ENCODE measurements at places on chromosomes 3 and 15. TPM values are rescaled to one million over a fixed set of nuclear protein-coding genes. Genes with fewer than 3 reads are reported as not detected.

FAM43A gene
- total RNA-seq: 5.0 TPM

GOLGA8G gene
- total RNA-seq: not detected

MSL2 gene
- total RNA-seq: 10.7 TPM

ANKRD34C gene
- not detected for total RNA-seq

GRCh38 chr3:89494734-89495133 is 387.3 kb downstream of the EPHA3 start:
- DNase-seq: no peak

- no peak for DNase-seq
Observed at GRCh38 chr3:43950775-43951174, 260.0 kb downstream of the ABHD5 start.

DNA sequence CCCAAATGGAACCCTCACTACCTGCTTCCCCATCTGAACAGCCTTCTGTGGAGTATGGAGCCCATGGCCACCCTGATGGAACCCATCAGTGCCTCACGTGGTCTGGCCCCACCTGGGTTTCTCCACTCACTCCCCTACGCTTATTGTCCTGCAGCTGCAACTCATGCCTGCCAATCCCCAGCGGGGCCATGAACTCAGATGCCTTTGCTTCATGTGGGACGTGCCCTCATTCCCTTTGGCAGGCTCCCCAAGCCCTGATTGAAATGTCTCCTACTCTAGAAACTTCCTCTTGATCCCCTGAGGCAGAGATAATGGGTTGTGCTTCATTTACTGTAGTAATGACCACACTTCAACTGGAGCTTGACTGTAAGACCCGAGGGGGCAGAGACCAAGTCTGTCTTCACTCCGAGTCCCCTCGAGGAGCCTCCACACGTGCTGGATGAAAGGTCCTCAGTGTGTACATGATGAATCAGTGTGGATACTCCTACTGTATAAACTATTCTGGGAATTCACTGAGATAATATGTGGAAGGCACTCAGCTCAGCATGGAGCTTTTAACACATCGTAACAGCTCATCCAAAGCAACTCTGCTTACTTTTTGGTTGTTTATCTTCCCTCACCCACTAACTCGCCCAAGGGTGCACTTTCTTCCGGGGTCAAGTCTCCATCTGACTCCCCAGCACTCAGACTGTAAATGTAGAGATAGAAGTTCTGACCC is 232.8 kb upstream of the BHLHE40 start:
- DNase-seq: no peak

DNA sequence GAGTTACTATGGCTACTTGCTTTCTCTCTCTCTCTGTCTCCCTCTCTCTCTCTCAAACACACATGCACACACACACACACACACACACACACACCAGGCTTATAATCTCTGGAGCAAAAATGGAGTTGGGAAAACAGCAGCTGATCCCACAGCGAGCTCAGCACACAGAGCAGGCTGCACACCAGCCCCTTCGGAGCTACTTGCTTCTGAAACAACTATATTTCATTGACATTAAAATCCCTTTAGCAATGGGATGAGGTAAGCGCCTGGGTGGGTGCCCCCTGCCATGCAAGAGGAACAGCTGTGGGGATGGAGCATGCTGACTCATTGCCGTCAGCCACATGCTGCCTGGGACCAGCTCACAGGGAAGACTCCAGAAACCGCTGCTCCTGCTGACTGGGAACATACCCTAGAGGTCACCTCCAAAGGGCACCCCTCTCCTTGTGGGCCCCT is 45.7 kb downstream of the B3GNT5 start:
- peak; percentile 47 for DNase-seq

GRCh38 chr3:94359996-94360395 is 297.1 kb downstream of the NSUN3 start:
- no peak for DNase-seq

DNA sequence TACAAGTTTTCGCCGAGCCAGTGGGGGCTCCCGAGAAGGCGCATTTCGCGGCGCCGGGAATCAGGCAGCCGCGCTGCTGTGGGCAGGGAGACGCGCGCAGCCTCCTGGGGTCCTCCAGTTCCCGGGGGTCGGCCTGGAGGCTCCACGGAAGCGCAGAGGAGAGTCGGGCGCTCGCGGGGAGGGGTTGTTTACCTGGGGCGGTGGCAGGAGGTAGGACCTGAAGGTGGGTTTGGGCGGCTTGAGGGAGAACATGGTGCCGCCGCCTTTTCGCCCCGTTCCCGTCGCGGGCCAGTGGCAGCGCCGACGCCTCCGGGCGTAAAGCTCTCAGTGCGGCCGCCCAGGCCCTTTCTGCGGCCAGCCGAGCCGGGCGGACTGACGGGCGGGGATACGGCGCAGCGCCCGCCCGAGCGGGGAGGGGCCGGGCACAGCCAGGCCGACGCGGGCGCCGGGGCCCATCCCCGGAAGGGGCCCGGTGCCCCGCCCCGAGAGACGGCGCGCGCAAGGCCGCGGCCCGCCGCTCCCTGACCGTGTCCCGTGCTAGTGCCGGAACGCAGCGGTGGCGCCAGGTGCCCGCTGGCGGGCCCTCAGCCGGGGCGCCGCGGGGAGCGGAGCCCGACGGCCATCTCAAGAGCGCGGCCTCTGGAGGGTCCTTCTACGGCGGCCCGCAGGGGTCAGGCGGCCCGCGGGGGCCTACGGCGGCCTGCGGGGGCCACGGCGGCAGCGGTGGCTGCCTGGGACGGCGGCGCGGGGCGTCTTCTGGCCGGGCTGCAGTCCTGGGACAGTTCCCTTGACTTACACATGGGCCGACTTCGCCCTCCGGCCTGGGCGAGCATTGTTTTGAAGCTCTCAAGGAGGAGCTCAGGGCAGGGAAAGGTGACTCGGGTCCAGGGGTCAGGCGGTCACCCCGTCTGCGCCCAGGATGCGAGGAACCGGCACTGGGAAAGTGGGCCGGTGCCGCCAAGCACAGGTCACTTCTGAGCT is at the start of gene MTMR10:
Gene MTMR10 (minus strand): TSS at position 374 of the 981 bp plus-strand sequence. CDS start 122 bp downstream, at position 252.
- peak; percentile 96 for DNase-seq

Data from H7 (cell line).